ENCODE measurements at places on chromosomes 6 and 20.

DNA sequence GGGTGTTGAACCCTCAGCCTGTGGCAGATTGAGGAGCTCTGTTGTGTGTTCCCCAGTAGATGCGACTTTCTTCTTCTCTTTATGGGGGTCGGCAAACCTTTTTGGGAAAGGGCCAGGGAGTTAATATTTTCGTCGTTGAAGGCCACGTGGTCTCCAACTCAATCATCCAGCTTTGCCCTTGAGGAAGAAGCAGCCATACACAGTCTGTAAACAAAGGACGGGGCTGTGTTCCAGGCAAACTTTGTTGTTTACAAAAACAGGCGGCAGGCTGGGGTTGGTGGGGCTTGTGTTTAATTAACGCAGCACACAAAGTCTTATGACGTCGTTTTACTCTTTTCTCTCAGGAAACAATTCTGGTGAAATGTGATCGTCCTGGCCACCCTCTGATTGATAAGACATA lies 20.2 kb downstream of the KIF25 start:
- DNase-seq: no peak

GRCh38 chr6:37477656-37478435 lies 21.8 kb downstream of the CCDC167 start:
- DNase-seq: no peak

DNA sequence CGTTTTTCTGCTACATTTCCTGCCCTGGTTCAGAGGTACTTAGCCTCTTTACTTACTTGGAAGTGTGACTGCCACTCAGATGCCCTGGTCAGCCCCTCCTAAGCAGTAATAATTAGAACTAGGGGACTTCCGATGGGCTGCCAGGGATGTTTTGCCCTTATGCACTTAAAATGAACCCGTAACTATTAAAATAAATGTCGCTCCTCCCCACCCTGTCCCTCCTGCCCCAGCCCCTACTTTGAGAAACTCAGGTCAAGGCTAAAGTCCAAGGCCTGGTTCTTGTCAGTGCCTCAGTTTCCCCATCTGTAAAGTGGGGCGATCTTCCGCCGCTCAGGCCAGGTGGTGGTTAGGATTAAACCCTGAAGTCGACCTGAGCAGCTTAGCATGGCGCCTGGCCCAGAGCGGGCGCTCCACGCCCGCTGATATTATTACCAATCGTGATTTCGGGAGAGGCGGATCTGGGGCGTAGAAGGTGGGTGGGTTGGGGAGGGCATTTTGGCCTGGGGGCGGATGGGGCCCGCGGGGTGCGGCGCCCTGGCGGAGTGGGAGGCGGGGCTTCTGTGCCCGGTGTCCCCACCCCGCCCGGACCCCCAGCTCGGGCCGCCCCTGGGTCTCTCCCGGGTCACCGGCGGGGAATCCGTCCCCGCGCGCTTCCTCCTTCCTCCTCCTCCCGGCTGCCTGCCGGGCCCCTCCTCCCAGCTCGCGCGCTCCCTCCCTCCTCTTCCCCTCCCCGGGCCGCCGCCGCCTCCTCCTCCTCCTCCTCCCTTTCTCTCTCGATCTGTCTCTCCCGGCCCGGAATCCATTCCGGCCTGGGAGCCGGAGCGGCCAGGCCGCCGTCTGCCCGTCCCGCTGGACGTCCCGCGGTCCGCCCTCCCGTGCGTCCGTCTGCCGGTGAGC lies at the start of gene SRC:
Gene SRC, plus strand, starts transcription at position 802 of the 897 bp plus-strand sequence. CDS start 38,014 bp downstream, outside the sequence.
- DNase-seq: no peak

GRCh38 chr6:81138236-81138635 lies 614.2 kb downstream of the TENT5A start:
- DNase-seq: no peak

- no peak for DNase-seq
Measured at GRCh38 chr20:18395544-18395943, 71.3 kb downstream of the DZANK1 start.

DNA sequence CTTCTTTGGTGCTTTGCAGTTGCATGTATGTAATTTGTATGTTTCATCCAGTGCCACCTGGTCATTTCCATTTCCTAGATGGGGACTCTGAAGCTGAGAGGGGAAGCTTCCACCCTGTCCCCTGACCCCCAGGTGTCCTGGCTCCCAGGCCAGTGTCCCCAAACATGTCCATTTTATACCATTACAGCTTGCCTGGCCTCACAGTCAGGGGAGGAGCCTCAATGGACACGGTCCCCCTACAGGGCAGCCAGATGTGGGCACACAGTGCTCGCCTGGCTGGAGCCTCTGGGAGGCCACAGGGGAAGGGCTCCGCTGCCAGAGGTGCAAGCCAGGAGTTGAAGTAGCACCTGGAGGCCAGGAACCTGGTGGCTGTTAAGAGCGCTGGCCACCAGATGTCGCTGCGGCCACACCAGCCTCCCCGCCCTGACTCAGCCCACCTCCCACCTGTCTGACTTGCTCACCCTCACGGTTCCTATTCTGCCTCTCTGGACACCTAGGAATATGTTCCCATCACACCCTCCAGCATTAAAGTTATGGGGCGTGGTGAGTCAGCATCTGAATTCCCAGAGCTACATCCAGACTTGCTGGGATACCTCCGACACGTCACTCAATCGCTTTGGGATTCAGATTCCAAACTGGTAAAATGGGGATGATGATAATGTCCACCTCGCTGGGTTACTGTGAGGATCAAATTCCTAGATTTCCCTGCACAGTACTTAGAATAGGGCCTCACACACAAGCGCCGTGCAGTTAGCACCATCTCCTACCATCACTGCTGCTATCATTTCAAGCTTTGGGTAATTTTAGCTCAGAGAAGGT lies 107.4 kb downstream of the SULF2 start:
- DNase-seq: no peak

GRCh38 chr20:14055127-14055742 lies 59.9 kb downstream of the MACROD2 start:
- DNase-seq: no peak

GRCh38 chr20:59636766-59637370 lies 32.5 kb downstream of the PHACTR3 start:
- no peak for DNase-seq
